T-helper 2 cell (primary cell): ENCODE measurements at places on chromosomes 2 and 18.

GRCh38 chr2:54757500-54757899 lies 34.0 kb downstream of the EML6 start:
- no peak for DNase-seq

DNA sequence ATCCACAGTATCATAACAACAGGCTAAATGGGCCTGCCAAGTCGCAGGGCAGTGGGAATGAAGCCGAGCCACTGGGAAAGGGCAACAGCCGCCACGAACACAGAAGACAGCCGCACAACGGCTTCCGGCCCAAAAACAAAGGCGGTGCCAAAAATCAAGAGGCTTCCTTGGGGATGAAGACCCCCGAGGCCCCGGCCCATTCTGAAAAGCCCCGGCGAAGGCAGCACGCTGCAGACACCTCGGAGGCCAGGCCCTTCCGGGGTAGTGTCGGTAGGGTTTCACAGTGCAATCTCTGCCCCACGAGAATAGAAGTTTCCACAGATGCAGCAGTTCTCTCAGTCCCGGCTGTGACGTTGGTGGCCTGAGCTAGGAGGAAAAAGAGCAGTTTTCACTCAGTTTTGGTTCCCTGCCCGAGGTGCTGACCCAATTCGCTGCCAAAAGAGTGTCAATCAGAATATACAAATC lies 32.2 kb downstream of the KCTD18 start:
- no peak for DNase-seq

DNA sequence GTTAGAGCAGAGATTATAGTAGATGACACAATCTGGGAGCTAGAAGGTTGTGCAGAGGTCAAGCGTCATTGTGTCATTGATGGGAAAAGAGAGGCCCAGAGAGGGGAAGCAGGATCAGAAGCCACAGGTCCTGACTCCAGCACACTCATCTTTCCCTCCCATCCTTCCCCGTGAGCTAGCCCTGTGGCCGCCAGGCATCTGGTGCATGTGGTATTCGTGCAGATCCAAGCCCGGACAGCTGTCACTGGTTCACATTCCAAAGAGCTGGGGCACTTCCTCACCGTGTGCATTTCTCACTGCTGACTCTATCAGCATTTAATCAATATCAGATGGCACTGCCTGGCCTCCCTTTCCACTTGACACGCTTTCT lies 94.1 kb upstream of the THOC1 start:
- no peak for DNase-seq

GRCh38 chr2:33268246-33268831 lies 208.1 kb upstream of the RASGRP3 start:
- no peak for DNase-seq

GRCh38 chr2:104448661-104449440 lies 405.1 kb upstream of the POU3F3 start:
- DNase-seq: no peak

- DNase-seq: no peak
Measured at GRCh38 chr2:169237286-169237685, 125.0 kb downstream of the LRP2 start.

DNA sequence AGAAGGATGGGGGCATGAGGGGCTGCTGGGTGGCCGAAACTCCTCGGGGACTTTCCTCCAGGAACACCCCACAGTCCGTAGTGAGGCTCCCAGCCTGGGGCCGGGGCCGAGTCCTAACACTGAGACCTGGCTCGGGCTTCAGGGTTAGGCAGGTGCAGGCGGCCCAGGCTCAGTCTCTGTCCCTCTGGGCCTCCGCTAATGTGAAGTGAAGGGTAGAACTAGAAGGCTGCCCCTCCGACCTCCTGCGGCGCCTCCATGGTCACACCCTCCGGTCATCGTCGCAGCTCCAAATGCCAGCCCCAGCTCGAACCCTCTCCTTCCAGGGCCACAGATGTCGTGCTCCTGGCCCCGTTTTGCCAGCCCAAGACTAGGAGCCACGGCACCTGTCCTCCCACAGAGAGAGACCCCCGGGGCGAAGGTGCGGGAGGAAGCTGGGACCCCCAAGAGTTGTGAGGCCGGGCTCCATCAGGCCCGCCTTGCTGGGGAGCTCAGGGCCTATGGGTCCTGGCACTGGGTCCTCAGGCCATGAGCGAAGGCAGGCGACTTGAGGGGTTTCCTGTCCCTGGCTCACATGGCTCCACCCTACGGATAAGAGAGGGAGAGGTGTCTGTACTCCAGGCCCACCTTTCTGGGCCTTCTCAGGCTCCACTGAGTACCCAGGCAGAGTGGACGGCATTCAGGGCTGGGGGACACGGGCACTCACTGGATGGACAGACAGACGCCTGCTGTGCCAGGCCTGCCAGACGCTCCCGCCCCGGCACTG lies 797 bp downstream of the ANO7 start:
- no peak for DNase-seq

GRCh38 chr2:46171996-46172546 lies 125.1 kb upstream of the EPAS1 start:
- DNase-seq: no peak
